Pulmonary artery endothelial cell (primary cell): ENCODE measurements at places on chromosomes 3 and 15. TPM values are rescaled to one million over a fixed set of nuclear protein-coding genes. Genes with fewer than 3 reads are reported as not detected.

TARS3 gene
- 6.8 and 8.7 TPM in 2 replicates for total RNA-seq

TYRO3 gene
- total RNA-seq: 6.3 and 11.5 TPM in 2 replicates

C3orf20 gene
- not detected in 2 replicates for total RNA-seq

GOLGA8G gene
- not detected in 2 replicates for total RNA-seq

PPM1L gene
- total RNA-seq: 1.8 TPM in 2 replicates

PPARG gene
- total RNA-seq: 6.1 and 8.0 TPM in 2 replicates
